Stimulated activated CD8-positive, alpha-beta memory T cell treated with anti-CD3 and anti-CD28 coated beads, Interleukin-7, amount 100 ng/mL, for 4 hours (primary cell): ENCODE measurements at places on chromosomes 5 and 9.
A peak's percentile ranks its signal among the peaks of the same experiment; 100 is the strongest.

- DNase-seq, result no peak
These were observed 272.0 kb downstream of the ARHGAP26 start for GRCh38 chr5:143041972-143042770.

DNA sequence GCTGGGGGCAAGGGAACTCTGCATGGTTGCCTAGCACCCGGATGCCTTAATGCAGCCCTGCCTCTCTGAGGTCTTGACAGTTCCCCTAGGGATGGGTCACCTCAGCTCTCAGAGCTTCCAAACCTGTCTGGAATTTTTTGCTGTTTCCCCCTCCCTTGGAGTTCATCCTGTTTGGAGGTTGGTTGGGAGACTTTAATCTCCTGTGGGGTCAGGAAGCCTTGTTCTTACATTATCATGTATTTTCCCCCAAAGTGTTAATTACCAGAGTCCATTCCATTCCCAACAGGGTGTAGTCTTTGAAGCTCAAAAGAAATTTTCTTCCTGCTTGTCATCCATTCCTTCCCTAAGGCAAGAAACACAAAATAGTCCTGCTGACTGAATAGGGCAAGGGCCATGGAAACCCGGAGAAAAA lies 150.3 kb upstream of the SPRY4 start:
- DNase-seq, result no peak

- no peak for DNase-seq
These were observed 98.9 kb downstream of the F2RL2 start for GRCh38 chr5:76524101-76524835.

GRCh38 chr9:127158786-127159324 lies 36.4 kb upstream of the ANGPTL2 start:
- no peak for DNase-seq

DNA sequence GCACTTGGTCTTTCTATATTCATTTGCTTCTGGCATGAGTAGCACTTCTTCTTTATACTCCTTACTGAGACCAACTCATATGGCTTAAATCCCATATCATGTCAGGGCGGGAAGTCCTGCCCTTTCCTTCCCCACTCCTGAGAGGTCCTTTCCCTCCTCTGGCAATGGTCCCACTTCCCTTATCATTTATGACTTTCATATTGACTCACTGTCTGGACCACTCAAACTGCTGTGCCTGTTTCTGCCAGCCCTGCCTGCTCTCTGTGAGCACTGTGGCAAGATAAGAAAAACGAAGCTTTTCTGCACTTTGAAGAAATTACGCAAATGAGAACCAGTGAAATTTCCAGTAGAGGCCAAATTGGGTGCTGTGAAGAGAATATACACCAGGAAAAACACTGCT lies 58.1 kb downstream of the ZNF474 start:
- no peak for DNase-seq

DNA sequence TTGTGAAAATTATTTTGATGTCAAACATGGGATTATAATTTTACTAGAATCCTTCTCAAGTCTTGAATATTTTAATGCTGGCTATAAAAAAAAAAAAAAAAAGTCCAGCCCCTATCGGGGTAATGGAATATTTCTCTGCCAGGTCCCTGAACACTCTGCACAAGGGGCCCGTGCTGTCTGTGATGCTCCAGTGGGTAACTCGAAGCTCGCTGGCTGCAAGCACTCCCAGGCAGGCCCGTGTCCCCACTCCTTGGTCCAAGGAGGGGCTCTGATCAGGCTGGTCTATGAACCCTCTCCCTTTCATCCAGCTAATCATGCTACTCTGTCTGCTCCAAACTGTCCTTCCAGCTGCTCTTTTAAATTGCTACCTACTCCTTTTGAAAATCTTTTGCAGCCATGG lies 180.8 kb downstream of the GAPVD1 start:
- DNase-seq, result no peak

DNA sequence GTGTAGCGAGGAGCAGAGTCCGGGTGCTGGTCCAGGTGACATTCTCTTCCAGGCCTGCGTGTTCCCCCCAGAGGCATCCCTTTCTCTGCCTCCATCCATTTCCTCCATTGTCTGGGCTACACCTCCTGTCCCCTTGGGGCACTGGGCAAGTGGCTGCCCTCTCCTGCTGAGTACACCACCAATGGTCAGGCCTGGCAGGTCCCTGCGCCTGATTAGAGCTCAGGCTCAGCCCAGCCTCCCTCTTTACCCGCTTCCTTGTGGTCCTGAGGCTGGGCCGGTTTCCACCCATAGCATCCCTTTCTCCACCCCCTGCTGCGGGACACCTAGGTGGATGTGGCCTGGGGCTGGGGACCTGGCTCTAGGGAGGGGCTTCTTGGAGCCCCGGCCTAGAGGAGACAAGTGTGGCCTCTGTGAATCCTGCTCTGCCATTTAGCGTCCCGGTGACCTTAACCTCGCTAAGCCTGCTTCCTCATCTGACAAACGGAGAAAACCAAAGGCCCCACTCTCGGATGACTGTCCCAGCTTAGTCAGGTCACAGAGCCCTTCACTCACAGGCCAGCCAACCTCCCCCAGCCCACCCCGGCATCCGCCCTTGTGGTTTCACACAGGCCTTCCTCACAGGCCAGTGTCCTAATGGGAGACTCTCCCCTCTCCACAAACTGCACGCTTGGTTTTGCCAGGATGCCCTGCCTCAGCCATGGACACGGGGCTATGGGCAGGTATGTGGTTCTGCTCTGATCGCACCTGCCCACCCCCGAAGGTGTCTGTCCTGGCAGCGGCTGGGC lies 12.9 kb downstream of the DOLPP1 start:
- DNase-seq, result no peak

DNA sequence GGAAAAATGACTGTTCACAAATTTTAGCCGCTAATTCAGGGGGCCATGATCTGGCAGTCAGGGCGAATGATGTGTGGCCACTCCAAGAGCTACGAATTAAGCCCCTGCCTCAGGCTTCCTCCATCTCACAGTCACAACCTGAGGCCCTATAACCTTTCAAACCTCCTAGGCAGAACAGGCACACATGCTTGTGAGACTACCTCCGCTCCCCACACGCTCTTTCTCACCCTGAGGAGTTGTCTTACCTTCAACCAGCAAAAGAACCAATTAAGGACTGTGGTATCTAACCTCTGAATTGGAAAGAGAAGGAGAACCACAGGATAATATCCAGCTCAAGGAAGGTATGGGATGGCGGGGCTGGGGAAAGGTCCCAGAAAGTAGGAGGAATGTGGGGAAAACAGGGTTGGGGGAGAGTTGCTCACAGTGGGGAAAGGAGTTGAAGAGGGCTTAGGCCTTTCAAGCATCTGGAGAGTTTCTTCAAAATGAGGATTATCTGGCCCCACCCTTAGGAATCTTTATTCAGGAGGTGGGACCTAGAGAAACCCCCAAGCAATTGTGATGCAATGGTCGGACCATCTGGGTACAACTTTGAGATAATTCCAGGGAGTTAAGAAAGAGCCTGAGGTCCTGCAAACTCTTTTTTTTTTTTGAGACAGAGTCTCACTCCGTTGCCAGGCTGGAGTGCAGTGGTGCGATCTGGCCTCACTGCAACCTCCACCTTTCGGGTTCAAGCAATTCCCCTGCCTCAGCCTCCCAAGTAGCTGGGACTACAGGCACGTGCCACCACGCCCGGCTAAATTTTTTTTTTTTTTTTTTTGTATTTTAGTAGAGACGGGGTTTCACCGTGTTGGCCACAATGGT lies 5.5 kb downstream of the PCDH1 start:
- no peak for DNase-seq

- no peak for DNase-seq
These were observed 40.1 kb downstream of the GRIA1 start for GRCh38 chr5:153530357-153531143.

GRCh38 chr9:125521462-125522327 lies 185.3 kb downstream of the MAPKAP1 start:
- DNase-seq, result no peak

GRCh38 chr5:94748212-94748611 lies 129.7 kb downstream of the SLF1 start:
- no peak for DNase-seq

DNA sequence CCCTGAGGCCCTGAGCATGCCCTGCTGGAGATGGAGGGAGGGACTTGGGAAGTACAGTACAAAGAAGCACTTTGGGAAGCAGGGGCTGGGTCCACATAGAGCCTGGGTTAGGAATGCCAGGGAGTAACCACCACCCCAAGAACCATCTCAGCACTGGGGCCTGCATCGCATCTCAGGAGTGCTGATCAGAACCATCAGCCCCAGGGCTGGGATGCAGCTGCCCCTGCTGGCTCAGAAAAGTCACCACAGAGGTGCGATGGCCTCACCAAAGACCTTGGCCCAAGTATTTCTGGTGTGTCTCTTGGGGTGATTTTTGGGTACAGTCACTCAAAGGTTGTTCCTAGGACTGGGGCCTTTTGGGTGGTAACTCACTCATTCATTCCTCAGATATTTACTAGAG lies 236.8 kb upstream of the MVB12B start:
- DNase-seq, result no peak

DNA sequence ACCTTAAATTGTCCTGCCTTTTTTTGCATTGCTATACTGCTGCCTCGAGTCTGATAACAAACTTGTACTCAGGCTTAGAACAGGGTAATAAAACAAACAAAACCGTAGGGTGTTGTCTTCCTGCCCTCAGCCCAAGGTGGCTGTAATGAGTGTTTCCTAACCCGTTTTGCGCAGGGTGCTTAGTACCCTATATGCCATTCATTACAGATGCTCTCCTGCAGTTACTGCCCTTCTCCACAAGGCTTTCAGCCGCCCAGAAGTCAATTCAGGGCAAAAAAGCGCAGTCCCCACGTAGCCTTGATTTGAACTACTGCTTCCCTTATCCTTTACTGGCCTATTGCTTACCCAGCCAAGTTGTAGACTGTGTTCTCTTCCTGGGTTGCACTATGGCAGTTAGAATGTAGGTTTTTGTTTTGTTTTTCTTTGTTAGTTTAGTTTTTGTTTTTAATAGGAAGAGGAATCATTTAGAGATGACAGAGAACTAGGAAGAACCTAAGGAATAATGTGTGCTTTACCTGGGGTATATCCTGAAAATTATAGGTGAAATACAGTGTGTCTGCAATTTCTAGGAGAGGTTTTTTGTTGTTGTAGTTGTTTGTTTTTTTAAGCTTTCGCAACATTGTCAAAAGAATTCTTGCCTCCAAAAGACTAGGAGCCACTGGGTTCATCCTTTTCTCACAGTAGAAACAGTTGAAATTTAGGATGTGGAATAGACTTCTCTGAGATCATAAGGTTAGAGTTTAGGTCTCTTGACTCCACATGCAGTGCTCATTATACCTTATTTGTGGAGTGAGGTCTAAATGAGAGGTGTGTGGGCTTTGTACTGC lies 1.3 kb downstream of the HMGXB3 start:
- DNase-seq, result peak; percentile 49

DNA sequence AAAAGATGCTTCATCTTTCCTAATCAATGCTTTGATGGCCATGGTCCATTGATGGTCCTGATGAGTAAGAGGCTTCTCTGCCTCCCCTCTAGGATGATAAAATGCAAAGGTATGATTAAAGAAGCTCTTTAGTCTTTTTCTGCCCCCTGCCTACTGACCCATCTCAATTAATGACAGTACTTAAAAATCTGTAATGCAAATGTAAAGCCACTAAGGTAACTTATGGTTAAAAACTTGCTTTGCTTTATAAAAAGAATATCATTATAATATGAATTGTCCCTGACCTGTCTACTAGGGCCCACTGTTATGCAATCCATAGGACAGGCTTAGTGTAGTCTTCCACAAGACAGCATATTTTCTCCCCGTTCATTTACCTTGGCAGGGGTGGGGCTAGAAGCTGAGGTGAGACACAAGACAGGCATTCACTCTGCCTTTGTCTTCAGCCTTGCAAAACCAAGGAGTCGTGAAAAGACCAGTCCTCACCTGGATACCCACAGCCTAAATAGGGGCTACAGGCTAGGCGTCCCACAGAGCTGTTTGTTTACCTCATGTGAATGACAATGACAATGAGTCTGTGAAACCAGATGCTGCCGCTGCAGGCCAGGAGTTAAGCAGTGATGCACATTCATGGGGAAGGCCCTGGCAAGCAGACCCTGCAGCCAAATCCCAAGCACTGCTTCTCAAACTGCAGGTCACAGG lies 60.4 kb downstream of the BNC2 start:
- no peak for DNase-seq

GRCh38 chr5:62558941-62559340 lies 19.7 kb upstream of the LRRC70 start:
- no peak for DNase-seq

DNA sequence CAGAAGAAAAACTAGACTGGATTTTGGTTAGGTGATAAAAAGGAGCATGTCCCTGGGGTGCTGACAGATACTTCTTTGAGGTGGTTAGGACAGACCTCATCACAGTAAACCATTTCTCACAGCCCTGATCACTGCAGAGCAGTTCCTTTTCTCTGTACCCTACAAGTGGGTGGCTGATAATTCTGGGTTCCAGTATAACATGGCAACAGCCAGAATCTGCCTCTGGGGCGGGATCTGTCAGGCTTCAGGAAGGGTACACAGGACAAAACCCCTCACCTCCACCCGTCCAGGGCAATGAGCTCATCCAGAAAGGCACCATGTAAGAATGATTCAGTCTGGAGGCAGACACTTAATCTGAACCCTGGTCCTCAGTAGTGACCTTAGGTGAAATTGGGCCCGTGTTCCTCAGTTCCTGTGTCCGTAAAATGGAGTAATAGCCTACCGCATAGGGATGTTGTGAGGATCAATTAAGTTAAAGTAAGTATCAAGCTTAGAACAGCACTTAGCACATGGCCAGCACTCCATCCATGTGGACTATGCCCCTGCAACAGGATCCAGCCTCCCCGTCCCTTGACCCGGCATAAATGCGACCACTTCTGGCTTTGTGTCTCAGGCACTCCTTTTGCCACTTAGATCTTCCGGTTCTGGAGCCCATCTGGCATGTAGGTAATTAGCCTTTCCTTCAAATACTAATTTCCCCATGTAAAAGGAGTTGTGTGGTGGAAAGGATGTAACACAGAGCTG lies 129.2 kb downstream of the LHFPL2 start:
- DNase-seq, result no peak

DNA sequence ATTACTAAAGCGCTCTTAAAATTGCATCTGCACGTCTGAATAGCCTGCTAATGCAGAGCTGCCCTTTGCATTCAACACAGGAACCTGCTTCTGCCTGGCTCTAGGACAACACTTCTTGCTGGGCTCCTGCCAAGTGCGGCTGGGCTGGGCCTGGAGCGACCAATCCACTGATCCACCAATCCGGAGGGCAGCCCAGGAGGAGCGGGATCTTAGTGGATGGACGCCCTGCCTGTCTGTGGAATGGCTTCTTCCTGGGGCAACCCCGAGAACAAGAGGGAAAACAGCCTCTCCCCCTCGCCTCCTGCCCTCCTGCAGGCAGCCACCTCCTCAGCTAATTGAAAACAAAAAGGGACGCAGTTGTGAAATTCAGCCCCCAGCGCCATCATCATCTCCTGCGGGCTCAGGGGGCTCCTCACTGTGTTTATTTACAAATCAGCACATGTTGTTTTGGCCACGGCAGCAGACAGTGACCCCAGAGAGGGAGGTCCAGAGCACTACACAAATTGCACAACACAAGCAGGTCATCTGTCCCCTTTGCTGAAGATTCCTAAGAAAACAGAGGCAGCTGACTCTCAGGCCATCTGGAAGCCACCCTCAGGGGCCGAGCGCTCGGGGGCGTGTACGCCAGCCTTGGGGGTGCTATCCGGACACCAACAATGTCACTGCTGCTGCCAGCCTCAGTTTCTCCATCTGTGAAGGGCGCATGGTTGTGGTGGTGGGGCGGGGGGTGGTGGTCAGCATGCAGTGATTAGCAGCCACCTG lies 57.3 kb downstream of the GADD45G start:
- DNase-seq, result no peak

GRCh38 chr5:42930934-42931333 lies 109.2 kb downstream of the ANXA2R start:
- DNase-seq, result no peak
